ENCODE measurements at places on chromosomes 6 and 20.
A peak's percentile ranks its signal among the peaks of the same experiment; 100 is the strongest.

DNA sequence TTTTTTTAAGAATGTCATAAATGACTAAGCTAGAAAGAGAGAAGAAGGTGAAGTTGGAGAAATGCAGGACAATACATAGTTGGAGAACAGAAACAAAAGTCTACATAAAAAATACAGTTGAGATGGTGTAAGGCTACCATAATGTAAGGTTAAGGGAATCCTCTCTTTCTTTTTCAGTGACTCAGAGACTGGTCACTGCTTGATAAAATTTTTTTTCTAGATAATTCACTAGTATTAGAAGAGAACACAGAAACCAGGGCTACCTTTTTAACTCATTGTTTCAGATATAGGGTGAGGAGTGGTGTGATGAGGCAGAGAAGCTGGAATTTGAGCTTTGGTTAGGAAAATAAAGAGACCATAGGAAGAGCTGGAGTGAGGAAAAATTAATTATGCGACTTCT lies 18.2 kb upstream of the EDN1 start:
- no peak for DNase-seq
- H3K27me3 ChIP-seq: no peaks in the 10 kb centered on the region
- H3K4me1 ChIP-seq: no peaks in the 10 kb centered on the region
- H3K4me3 ChIP-seq: no peak overlapping the region
- H3K27ac ChIP-seq: no peak overlapping the region
- no peaks in the 10 kb centered on the region for H3K36me3 ChIP-seq

- H3K4me1 ChIP-seq: no peaks in the 10 kb centered on the region
- no peaks in the 10 kb centered on the region for H3K36me3 ChIP-seq
- no peaks in the 10 kb centered on the region for H3K27me3 ChIP-seq
- no peak for DNase-seq
- H3K27ac ChIP-seq: no peak overlapping the region
- H3K4me3 ChIP-seq: no peak overlapping the region
Measured at GRCh38 chr20:5528261-5528660, 211.5 kb upstream of the PROKR2 start.

GRCh38 chr6:45732731-45733130 lies 282.9 kb downstream of the CLIC5 start:
- H3K4me3 ChIP-seq: no peak overlapping the region
- no peaks in the 10 kb centered on the region for H3K36me3 ChIP-seq
- no peak for DNase-seq
- no peak overlapping the region for H3K27ac ChIP-seq
- no peaks in the 10 kb centered on the region for H3K4me1 ChIP-seq

GRCh38 chr6:40957616-40958492 lies 81.2 kb downstream of the UNC5CL start:
- no peaks in the 10 kb centered on the region for H3K36me3 ChIP-seq
- no peaks in the 10 kb centered on the region for H3K27me3 ChIP-seq
- no peak for DNase-seq
- no peak overlapping the region for H3K27ac ChIP-seq
- no peaks in the 10 kb centered on the region for H3K4me1 ChIP-seq

- H3K27me3 ChIP-seq: no peaks in the 10 kb centered on the region
- H3K27ac ChIP-seq: peak overlapping the region; percentile 79
- peaks cover 6% of the 10 kb centered on the region for H3K4me1 ChIP-seq
- no peak for DNase-seq
Measured at GRCh38 chr6:13425270-13425873, 62.0 kb downstream of the GFOD1 start.

DNA sequence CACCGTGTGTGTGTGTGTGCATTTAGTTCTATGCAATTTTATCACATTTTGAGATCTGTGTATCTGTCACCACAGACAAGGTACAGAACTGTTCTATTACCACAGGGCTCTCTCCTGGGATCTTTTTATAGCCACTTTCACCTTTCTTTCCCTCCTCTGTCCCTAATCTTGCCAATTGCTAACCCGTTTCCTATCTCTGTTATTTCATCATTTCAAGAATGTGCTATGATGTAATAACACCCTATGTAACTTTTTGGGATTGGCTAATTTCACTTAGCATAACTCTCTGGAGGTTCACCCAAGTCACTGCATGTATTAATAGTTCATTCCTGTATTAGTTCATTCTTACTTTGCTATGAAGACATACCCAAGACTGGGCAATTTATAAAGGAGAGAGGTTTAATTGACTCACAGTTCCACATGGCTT lies 657.7 kb downstream of the QKI start:
- H3K4me3 ChIP-seq: no peak overlapping the region
- H3K27ac ChIP-seq: no peak overlapping the region
- no peaks in the 10 kb centered on the region for H3K27me3 ChIP-seq
- H3K36me3 ChIP-seq: peaks cover 2% of the 10 kb centered on the region

GRCh38 chr6:80214436-80215022 lies 108.1 kb downstream of the BCKDHB start:
- H3K36me3 ChIP-seq: no peaks in the 10 kb centered on the region
- H3K27ac ChIP-seq: no peak overlapping the region
- H3K4me3 ChIP-seq: no peak overlapping the region
- no peak for DNase-seq
- H3K4me1 ChIP-seq: peaks cover 3% of the 10 kb centered on the region

DNA sequence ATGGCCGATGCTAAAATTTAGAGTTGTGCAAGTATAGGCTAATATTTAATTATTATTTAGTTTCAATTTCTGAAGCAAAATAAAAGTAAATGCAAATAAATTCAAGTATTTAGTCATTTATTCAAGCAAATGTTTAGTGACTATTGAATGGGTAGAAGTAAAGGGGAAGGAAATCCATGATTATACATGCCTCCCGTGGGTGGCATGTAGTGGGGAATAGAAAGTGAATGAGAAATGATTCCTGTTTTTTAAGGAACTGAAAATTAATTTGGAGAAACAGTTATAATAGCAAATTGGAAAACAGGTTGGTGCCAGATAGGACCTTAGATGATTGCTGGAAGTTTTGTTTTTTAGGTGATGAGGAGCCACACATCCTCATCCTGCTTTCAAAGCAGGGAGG lies 35.4 kb downstream of the FAM229B start:
- H3K27ac ChIP-seq: no peak overlapping the region
- no peaks in the 10 kb centered on the region for H3K36me3 ChIP-seq
- H3K4me1 ChIP-seq: no peaks in the 10 kb centered on the region

DNA sequence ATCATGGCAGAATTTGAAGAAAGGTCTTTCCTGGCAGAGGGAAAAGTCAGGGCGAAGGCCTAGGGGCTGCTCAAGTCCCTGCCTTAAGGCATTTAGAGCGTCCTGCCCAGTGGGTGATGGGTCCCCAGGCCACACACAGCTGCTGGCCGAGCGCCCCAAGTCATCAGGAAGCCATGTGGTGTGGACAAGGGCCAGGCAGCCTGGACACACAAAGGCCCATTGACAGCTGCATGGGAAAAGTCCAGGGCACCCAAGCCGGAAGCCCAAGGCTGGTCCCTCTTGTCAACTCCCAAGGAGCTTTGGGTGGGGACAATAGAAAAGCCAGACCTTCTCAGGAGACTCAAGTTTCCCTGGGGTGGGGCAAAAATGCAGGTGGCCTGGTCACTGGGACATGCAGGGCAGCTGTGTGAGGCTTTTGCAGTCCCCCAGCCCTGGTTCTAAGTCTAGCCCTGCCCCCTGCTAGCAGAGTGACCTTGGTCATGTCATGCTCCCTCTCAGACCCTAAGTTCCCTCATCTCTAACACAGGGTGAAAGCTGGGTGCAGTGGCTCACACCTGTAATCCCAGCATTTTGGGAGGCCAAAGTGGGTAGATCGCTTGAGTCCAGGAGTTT lies 44.3 kb upstream of the PTGIS start:
- DNase-seq: no peak
- H3K36me3 ChIP-seq: no peaks in the 10 kb centered on the region
- H3K4me1 ChIP-seq: no peaks in the 10 kb centered on the region

Data from aorta (tissue), 5 donors.